ENCODE measurements at places on chromosomes 12 and 14. TPM values are rescaled to one million over a fixed set of nuclear protein-coding genes. Genes with fewer than 3 reads are reported as not detected.

GRCh38 chr14:21669284-21669683 is 4.3 kb downstream of the OR4E1 start:
- H3K4me3 ChIP-seq: no peak overlapping the region
- H3K4me1 ChIP-seq: no peaks in the 10 kb centered on the region
- H3K27ac ChIP-seq: no peak overlapping the region
- H3K36me3 ChIP-seq: no peaks in the 10 kb centered on the region
- no peak for DNase-seq
- peaks cover 5% of the 10 kb centered on the region for H3K27me3 ChIP-seq

DNA sequence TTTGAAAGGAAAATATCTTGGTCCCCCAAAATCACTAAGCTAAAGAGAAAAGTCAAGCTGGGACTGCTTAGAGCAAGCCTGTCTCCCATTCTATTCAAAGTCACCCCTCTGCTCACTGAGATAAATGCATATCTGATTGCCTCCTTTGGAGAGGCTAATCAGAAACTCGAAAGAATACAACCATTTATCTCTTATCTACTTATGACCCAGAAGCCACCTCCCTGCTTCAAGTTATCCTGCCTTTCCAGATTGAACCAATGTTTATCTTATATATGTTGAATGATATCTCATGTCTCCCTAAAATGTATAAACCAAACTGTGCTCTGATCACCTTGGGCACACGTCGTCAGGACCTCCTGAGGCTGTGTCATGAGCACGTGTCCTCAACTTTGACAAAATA is 14.6 kb upstream of the CCDC196 start:
- DNase-seq: no peak
- H3K36me3 ChIP-seq: peaks cover 14% of the 10 kb centered on the region
- H3K27ac ChIP-seq: no peak overlapping the region
- no peak overlapping the region for H3K4me3 ChIP-seq
- no peaks in the 10 kb centered on the region for H3K4me1 ChIP-seq
- H3K27me3 ChIP-seq: no peaks in the 10 kb centered on the region

- no peaks in the 10 kb centered on the region for H3K36me3 ChIP-seq
- peaks cover 28% of the 10 kb centered on the region for H3K4me1 ChIP-seq
- no peak overlapping the region for H3K27ac ChIP-seq
- no peaks in the 10 kb centered on the region for H3K27me3 ChIP-seq
Observed at GRCh38 chr14:56199095-56199981, 81.1 kb downstream of the PELI2 start.

The CMKLR1 gene
- total RNA-seq: not detected

The RDH5 gene
- 5.3 TPM for total RNA-seq

The IL22 gene
- not detected for total RNA-seq

DNA sequence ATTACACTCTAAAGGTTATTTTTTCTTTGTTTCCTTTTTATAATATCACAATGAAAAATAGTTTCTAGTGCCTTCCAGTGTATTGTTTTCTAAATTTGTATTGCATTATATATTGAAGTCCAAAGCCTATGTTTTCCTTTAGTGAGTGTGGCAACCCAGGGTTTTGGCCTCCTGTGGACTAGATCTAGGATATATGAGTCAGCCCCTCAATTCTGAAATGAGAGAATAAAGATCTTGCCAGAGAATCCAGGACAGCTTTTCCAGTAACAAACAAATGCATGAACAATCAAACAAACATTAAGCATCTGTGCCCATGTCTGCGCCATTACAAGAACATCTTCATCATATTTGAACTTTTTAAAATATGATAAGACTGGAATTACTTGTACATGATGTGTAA is 70.7 kb upstream of the SSTR1 start:
- DNase-seq: no peak
- H3K4me3 ChIP-seq: no peak overlapping the region
- H3K27me3 ChIP-seq: no peaks in the 10 kb centered on the region
- H3K27ac ChIP-seq: no peak overlapping the region
- no peaks in the 10 kb centered on the region for H3K4me1 ChIP-seq

DNA sequence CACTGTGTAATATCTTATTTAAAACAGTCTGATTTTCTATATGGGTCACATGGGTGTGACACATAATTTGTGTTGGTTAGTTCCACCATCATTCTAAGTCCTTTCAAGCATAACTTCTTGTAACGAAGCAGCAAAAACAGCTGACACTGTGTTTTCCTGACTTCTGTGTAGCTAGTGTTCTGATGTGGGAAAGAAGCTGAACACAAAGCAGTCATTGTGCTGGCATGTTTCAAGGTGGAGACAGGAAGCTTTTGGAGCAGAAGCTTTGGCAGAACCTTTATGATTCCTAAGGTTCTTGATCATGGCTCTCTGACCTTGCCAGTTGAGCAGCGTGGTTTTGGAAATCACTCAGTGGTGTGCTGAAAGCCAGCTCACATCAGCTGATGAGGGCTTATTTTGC is 351.7 kb upstream of the MDGA2 start:
- no peak overlapping the region for H3K4me3 ChIP-seq
- no peaks in the 10 kb centered on the region for H3K27me3 ChIP-seq
- no peaks in the 10 kb centered on the region for H3K4me1 ChIP-seq

DNA sequence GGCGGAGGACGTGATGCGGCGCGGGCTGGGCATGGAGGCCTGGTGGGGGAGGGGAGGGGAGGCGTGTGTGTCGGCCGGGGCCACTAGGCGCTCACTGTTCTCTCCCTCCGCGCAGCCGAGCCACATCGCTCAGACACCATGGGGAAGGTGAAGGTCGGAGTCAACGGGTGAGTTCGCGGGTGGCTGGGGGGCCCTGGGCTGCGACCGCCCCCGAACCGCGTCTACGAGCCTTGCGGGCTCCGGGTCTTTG is 303 bp downstream of the GAPDH start:
- H3K27me3 ChIP-seq: no peaks in the 10 kb centered on the region
- peaks cover 42% of the 10 kb centered on the region for H3K4me1 ChIP-seq
- DNase-seq: no peak
- peak overlapping the region; percentile 99 for H3K27ac ChIP-seq

- H3K4me1 ChIP-seq: peaks cover 17% of the 10 kb centered on the region
- no peaks in the 10 kb centered on the region for H3K27me3 ChIP-seq
- H3K36me3 ChIP-seq: peaks cover 33% of the 10 kb centered on the region
- H3K27ac ChIP-seq: peak overlapping the region; percentile 2
- no peak overlapping the region for H3K4me3 ChIP-seq
Observed at GRCh38 chr12:12646483-12647072, 34.9 kb downstream of the CREBL2 start.

GRCh38 chr14:36901861-36902260 is 240.2 kb downstream of the PAX9 start:
- H3K36me3 ChIP-seq: no peaks in the 10 kb centered on the region
- no peaks in the 10 kb centered on the region for H3K27me3 ChIP-seq
- H3K4me3 ChIP-seq: no peak overlapping the region
- DNase-seq: no peak

The NRXN3 gene
- not detected for total RNA-seq

The DENND5B gene
- 0.31 TPM for total RNA-seq

GRCh38 chr12:27335364-27336281 is 3.0 kb downstream of the BMAL2 start:
- H3K4me3 ChIP-seq: no peak overlapping the region
- H3K36me3 ChIP-seq: peaks cover 2% of the 10 kb centered on the region
- peaks cover 29% of the 10 kb centered on the region for H3K4me1 ChIP-seq
- H3K27me3 ChIP-seq: peaks cover 37% of the 10 kb centered on the region
- H3K27ac ChIP-seq: no peak overlapping the region
- DNase-seq: no peak

- H3K4me1 ChIP-seq: peaks cover 31% of the 10 kb centered on the region
- peak; percentile 54 for DNase-seq
- H3K27me3 ChIP-seq: no peaks in the 10 kb centered on the region
- H3K4me3 ChIP-seq: peak overlapping the region; percentile 87
- no peaks in the 10 kb centered on the region for H3K36me3 ChIP-seq
Observed at GRCh38 chr14:105315941-105316576, 1.5 kb downstream of the PACS2 start.

DNA sequence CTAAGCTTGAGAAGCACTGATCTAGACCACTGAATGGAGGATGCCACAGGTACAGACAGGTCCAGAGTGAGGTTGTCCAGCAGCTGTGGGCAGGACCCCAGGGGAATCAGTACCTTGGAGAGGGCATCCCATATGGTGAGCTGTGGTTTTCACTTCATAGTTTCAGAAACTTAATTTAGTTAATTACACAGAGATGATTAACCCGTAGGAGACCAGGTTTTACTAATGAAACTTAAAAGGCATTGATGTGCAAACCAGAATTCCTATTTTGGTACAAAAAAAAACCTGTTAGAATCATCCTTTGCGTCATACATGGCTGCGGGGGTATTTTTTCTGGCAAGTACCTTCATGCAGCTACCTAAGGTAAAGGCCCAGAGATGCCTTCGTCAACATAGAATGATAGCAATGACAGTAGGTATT is 159.3 kb downstream of the DACT1 start:
- DNase-seq: no peak
- H3K27me3 ChIP-seq: peaks cover 4% of the 10 kb centered on the region
- H3K36me3 ChIP-seq: no peaks in the 10 kb centered on the region
- no peak overlapping the region for H3K4me3 ChIP-seq
- H3K27ac ChIP-seq: no peak overlapping the region

- no peak for DNase-seq
- H3K4me3 ChIP-seq: no peak overlapping the region
- H3K4me1 ChIP-seq: no peaks in the 10 kb centered on the region
- H3K36me3 ChIP-seq: no peaks in the 10 kb centered on the region
- peaks cover 9% of the 10 kb centered on the region for H3K27me3 ChIP-seq
- no peak overlapping the region for H3K27ac ChIP-seq
Observed at GRCh38 chr14:101175731-101176534, 272.4 kb upstream of the RTL1 start.

DNA sequence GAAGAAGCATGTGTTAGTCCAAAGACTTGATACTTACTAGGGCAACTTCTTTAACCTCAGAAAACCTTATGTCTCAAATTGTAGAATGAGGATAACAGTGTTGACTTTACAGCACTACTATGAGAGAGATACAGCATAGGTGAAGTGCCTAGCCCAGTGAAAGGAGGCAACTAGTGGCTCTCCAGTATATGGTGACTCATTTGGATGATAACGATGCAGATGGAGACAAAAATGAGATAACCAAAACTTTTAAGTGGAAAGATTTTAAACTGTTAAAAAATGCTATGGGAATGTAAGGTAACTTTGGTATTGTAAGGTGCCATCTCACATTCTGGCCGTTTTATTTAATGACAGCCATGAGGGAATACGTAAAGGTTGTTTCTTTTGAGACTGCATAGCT is 2.7 kb downstream of the PHC1 start:
- peaks cover 9% of the 10 kb centered on the region for H3K4me1 ChIP-seq
- no peak for DNase-seq
- H3K36me3 ChIP-seq: peaks cover 4% of the 10 kb centered on the region
- H3K27ac ChIP-seq: no peak overlapping the region
- no peak overlapping the region for H3K4me3 ChIP-seq

DNA sequence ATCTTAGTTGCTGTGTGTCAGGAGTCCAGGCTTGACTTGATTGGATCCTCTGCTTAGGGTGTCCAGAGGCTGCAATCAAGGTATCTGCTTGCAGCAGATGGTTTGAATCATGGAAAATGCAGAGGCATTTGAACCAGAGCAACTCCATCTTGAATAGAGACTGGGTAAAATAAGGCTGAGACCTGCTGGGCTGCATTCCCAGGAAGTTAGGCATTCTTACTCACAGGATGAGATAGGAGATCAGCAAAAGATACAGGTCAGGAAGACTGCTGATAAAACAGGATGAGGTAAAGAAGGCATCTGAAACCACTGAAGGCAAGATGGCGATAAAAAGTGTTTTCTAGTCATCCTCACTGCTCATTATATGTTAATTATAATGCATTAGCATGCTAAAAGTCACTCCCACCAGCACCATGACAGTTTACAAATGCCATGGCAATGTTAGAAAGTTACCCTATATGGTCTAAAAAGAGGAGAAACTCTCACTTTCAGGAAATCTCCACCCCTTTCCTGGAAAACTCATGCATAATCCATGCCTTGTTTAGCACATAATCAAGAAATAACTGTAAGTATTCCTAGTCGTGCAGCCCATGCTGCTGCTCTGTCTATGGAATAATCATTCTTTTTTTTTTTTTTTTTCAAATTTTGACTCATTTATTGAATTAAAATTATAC is 218.3 kb upstream of the CPNE8 start:
- H3K27me3 ChIP-seq: no peaks in the 10 kb centered on the region
- H3K36me3 ChIP-seq: no peaks in the 10 kb centered on the region
- H3K27ac ChIP-seq: no peak overlapping the region
- DNase-seq: no peak
- H3K4me3 ChIP-seq: no peak overlapping the region

The ENO2 gene
- total RNA-seq: 330 TPM

The ADAMTS20 gene
- not detected for total RNA-seq

- peak overlapping the region; percentile 88 for H3K27ac ChIP-seq
- H3K4me1 ChIP-seq: peaks cover 35% of the 10 kb centered on the region
- H3K27me3 ChIP-seq: peaks cover 17% of the 10 kb centered on the region
Observed at GRCh38 chr12:24902511-24903328, 46.2 kb downstream of the BCAT1 start.

The IL31 gene
- not detected for total RNA-seq

The GYS2 gene
- not detected for total RNA-seq

GRCh38 chr14:103489621-103490020 is 33.0 kb downstream of the CKB start:
- no peak overlapping the region for H3K4me3 ChIP-seq
- no peaks in the 10 kb centered on the region for H3K27me3 ChIP-seq
- DNase-seq: no peak
- H3K4me1 ChIP-seq: no peaks in the 10 kb centered on the region
- H3K36me3 ChIP-seq: peaks cover 10% of the 10 kb centered on the region
- H3K27ac ChIP-seq: no peak overlapping the region

GRCh38 chr14:91354221-91354916 is 63.3 kb downstream of the CCDC88C start:
- H3K4me1 ChIP-seq: peaks cover 97% of the 10 kb centered on the region
- DNase-seq: peak; percentile 24
- peaks cover 51% of the 10 kb centered on the region for H3K36me3 ChIP-seq
- H3K4me3 ChIP-seq: peak overlapping the region; percentile 66
- no peaks in the 10 kb centered on the region for H3K27me3 ChIP-seq
